ENCODE measurements at places on chromosomes 4 and X.

- DNase-seq = no peak
Observed at GRCh38 chrX:38318196-38318595, 9.1 kb downstream of the RPGR start.

GRCh38 chrX:112785344-112785743 is 55.3 kb downstream of the AMOT start:
- DNase-seq = no peak

DNA sequence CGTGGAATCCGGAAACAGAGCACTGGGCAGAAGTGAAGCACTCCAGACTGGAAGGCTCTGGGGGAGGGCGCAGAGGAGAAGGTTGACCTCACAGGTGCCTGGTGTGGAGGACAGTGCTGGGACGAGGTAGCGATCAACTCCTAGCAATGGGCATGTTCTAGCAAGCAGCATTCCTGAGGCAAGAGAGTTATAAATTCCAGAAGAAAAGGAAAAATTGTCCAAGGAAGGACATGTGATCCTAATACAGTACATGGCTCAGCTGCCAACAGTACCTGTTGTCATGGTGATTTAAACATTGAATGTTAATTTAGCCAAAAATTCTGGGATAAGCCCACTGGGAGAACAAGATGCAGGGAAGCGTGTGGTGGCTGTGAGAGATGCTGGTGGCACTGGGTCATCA is 8.2 kb downstream of the ARHGAP4 start:
- DNase-seq = no peak

GRCh38 chrX:76148041-76148665 is 24.7 kb upstream of the PBDC1 start:
- DNase-seq = peak; percentile 9

GRCh38 chr4:142583708-142584107 is 262.4 kb downstream of the INPP4B start:
- no peak for DNase-seq

DNA sequence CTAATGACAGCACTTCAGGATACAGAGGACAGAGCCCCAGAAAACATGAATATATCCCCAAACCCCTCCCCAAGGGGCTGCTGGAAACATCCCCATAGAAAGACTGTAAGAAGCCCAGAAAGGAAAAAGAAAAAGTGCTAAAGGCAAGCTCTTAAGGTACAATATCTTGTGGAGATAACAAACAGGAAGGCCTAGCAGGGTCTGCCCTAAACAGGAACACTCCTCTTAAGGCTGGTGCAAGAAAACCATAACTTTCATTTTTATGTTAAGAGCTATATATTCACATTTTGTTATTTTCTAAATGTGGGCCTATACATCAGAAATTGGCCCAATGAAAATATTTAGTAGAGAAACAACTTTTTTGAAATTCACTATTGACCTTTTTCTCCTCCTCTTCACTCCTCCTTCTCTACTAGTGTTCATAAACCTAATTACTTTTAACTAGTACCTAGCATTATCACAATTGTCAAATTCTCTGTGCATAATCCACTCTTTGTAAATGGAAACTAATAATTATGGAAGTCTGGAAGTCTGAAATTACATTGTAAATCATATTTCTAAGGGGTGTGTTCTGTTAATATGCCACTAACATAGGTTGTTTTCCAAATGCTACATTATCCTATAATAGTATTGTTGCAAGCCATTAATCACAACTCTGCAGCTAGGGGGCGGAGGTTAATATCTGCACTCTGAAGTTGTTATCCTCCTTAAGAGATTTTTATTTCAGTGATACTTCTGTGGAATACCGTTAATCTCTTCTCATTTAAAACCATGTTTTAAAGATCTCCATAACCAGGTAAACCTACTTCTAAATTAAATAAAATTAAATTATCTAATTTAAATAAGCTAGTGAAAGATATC is 59.8 kb downstream of the CASK start:
- DNase-seq = no peak

DNA sequence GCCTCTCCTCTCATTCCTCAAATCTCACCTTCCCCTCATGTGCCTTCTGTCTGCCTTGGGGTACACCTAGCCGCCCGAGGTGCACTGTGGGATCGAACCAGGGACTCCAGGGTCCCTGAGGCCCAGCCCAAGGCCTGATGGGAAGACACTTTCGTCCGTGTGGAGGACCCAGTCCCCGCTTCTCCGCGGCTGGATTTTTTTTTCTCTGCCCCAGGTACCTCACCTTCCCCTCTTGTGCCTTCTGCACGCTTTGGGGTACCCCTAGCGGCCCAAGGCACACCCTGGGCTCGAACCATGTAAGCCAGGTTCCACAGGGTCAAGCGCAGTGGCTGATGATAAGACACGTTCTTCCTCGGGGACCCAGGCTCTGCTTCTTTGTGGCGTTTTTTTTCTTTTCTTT is 530.7 kb downstream of the CWH43 start:
- no peak for DNase-seq

- DNase-seq = no peak
Observed at GRCh38 chr4:108881986-108882385, 119.1 kb upstream of the ETNPPL start.

DNA sequence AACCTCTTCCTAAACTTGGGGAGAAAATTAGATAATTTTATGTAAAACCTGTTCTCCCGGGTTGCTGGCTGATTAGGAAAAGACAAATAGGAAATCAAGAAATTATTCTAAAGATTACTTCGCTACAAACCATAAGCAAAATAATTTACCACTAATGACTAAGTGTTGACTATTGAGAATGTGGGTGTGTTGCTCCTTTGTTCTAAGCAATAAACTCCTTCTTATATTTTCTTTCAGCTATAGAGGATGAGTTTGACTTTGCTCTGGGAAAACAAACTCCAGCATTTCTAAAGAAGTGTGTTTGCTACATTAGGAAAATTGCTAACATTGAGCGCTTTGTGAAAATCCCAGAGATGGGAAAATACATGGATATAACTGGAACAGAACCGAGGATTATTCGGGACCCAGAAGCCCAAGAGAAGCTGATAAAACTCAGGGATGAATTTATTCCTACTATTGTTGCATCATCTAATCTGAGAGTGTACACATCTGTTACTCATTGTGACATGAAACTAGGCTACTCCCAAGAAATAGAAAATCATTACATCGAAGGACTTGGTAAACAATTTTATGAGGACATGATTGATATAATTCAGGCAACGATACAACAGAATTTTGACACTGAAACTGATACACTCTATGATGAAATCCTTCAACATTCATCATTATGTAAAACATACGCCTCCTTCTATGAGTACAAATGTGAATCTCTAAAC is 194.2 kb downstream of the NWD2 start:
- no peak for DNase-seq

DNA sequence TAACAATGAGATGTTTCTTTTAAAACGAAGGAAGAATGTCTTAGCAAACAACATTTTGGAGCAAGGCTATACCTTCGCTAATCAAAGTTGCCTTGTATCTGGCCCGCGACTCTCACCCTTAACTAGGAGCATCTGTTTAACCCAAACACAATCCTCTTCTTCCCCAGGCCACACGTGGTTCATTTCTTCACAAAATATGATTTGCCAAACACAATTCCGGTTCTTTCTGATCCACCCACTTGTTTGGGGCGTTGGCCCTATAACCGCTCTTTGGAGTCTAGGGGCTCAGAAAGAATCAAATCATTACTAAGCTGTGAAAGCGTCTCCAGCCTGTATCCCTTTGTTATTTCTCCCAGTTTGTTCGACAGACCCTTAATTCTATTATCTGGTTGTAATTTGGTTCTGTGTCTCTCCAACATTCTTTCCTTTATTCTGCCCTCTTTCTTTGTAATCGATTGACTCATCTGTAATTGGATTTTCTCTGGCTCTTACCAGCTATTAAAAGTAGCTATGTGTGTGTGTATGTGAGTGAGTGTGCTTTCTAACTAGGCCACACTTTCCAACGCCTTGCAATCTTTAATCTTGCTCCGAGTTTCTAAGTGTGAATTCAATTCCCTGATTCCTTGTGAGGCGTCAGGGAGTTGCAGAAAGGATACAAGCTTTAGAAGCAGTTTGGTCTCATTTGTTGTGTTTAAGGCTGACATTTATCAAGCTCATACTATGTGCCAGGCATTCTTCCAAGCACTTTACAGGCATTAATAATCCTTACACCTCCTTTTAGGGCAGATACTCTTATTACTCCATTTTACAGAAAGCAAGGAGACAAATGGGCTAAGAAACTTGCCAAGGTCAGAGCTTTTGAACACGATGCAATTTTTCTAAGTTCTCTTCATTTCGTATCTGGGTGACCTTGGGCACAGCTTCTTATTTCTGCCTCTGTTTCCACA is 138.6 kb upstream of the CPEB2 start:
- no peak for DNase-seq

DNA sequence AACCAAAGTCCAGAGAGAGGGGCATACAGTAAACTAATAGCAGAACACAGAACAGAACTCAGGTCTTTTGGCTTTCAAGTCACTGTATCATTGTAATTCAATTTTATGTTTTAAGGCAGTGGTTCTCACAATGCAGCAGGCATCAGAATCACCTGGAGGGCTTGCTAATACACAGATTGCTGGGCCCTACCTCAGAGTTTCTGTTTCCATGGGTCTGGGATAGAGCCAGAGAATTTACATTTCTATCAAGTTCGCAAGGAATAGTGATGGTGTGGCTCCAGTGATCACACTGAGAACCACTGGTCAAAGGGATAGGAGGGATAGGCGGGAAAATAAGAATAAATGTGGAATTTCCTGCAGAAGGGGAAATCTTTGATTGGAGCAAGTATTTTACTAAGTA is 36.7 kb downstream of the LANCL3 start:
- DNase-seq = no peak

- peak; percentile 38 for DNase-seq
Observed at GRCh38 chr4:147794787-147795413, 63.0 kb downstream of the ARHGAP10 start.

- DNase-seq = peak; percentile 81
Observed at GRCh38 chr4:94534401-94535312, 82.9 kb downstream of the PDLIM5 start.

DNA sequence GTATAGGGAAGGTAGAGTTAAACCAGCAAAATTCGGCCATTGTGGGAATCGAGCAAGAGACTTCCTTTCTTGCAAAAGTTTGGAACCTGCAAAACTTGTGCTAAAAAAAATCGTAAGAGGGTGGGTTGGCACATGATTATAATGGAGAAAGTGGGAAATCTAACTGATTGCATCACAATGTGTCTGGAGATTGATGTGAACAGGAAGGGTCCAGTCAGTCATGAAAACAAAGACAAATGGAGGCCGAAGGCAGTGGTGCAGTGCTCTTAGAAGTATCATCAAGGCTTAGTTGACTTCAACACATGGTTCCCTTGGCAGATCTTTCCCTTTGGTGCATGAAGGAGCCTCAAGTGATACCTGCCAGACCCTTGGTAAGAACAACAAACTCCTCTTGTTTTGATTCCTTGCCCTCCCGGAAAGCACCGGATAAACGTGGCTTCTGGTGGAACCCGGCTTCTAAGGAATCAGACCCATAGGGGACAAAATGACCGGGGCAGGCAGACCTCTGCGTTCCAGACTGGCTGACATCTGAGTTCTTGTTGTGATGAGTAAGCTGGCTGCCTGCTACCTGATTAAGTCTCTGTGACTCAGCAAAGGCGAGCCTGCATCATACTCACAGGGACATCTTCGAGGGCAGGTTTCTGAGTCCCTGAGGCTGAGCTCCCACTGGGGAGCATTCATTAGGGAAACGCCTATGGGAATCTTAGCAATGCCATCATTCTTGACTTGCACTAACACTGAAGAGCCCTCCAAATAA is 87.7 kb upstream of the MAP3K15 start:
- no peak for DNase-seq
